ENCODE measurements at places on chromosomes 12 and 14. TPM values are rescaled to one million over a fixed set of nuclear protein-coding genes. Genes with fewer than 3 reads are reported as not detected.

- no peak for DNase-seq
These were observed 847.8 kb downstream of the RPS29 start for GRCh38 chr14:48738186-48738925.

GRCh38 chr14:94385553-94386057 is 2.8 kb downstream of the SERPINA1 start:
- no peak for DNase-seq

The MAP3K9 gene
- 5.9 TPM for polyA plus RNA-seq

DNA sequence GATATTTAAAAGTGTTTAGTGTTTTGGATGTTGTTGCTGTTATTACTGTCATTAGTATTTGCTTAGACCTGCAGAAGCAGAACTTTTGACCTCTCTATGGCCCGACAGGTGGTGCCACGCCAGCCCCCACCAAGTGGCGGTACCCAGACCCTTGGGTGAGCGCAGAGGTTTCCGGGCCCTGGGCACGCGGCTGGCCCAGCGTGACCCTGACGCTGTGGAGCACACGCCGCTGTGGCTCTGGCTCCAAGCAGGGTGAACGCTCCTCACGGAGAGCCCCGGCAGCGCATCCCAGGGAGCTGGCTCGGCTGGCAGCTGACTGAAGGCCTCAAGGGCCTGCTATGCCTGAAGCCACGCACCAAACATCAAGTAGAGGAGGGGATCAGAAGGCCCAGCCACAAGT is 22.6 kb downstream of the SLC25A47 start:
- no peak for DNase-seq

DNA sequence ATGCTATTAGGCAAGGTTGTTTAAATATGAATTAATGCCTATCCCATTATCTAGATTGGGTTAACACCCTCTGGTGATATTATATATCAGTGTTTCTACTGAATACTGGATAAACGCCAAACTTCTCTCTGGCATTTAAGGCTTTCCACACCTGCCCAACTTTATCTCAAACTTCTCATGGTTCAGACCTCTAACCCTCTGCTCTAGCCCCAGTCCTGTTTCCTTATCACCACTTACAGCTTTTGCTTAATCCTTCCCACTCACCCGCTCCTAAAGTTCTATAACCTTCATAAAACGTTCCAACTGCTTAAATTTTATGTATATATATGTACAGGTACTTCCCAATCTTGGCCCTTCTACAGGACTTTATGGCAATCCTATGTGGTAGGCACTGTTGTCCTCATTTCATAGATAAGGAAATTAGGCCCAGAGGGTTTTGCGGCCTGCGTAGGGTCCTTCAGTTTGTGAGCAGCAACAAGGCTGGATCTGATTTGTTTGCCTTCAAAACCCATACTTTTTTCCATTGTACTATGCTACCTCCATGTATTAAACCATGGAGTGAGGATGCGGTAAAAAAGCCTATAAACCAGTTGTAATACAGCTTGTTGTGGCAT is 1.2 kb downstream of the LPCAT3 start:
- DNase-seq, result no peak

GRCh38 chr12:121400332-121401139 is 618 bp downstream of the RNF34 start:
- DNase-seq, result no peak

GRCh38 chr14:85528897-85529631 is 880 bp upstream of the FLRT2 start:
- DNase-seq, result peak; percentile 49

DNA sequence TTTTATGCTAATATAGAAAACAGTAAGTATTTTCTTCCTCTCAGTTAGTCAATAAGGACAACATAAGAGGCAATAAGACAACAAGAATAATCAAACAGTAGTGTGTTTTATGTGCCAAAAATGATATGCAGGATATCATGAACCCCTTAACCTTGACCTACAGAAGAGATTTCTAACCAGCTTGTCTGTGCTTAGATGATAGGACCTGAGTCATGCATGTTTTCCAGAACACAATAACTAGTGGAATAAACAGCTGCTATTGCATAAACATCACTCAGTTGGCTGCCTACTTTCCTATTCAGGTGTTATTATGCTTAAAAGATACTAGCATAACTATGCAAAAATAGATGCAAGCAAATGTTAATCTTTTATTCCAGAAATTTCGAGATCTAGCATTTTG is 282.5 kb downstream of the PRKD1 start:
- DNase-seq, result no peak

- DNase-seq, result no peak
These were observed 119.2 kb upstream of the EVL start for GRCh38 chr14:99945732-99946651.

The RERG gene
- 34.5 TPM for polyA plus RNA-seq

The PLD4 gene
- polyA plus RNA-seq, result 2.5 TPM

The NPAS3 gene
- polyA plus RNA-seq, result 8.7 TPM

The MYF6 gene
- 0.15 TPM for polyA plus RNA-seq

DNA sequence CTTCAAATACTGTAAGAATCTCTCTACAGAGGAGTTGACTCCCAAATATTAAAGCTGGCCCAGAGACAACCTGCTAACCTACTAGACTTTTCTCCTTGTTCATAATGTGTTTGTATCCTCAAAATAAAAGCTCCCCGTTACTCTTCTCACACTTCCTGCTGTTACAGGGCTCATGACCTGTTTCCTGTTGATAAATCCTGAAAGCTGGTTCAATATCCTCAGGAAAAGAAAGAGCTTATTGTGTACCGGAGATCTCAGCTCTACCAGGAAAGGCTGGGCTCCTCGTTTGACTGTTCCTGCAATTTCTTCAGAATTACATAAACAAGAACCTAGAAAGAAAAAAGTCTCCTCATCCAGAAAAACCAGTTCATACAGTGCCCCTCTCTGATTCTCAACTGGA is 30.8 kb downstream of the CLEC1A start:
- DNase-seq, result no peak
